ENCODE measurements at places on chromosomes 13 and 19. TPM values are rescaled to one million over a fixed set of nuclear protein-coding genes. Genes with fewer than 3 reads are reported as not detected.

The HSD11B1L gene
- 11.0 TPM for total RNA-seq

The ZNF709 gene
- total RNA-seq: 4.8 TPM

The KCNJ14 gene
- 0.50 TPM for total RNA-seq

The CABP5 gene
- total RNA-seq: not detected

The SLC7A1 gene
- total RNA-seq: 26.6 TPM

The ZC3H4 gene
- 9.0 TPM for total RNA-seq
